ENCODE measurements at places on chromosomes 11 and 22.

- peak; percentile 33 for DNase-seq
Observed at GRCh38 chr22:17057959-17058814, 26.6 kb upstream of the IL17RA start.

DNA sequence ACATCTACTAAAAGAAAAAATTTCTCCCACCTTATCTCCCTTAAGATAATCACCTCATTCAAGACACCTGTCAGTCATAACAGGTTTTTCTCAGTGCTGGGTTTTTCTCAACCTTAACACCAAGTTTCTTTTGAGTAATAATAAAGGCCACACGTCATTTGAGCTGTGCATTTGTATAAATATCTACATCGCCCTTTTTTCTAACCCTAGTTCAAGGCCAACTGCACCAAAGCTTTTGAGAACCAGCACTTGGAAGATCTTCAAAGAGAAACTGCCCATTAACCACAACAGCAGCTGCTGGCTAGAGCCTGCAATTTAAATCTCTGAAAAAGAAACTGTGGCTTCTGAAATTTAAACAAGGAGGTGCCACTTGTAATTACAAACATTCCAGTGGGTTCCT, 6.9 kb downstream of the CADM1 start:
- DNase-seq: no peak

GRCh38 chr11:109062445-109062844, 359.5 kb upstream of the C11orf87 start:
- no peak for DNase-seq

GRCh38 chr22:45843986-45844385, 133.0 kb downstream of the WNT7B start:
- DNase-seq: no peak

- DNase-seq: peak; percentile 65
Observed at GRCh38 chr11:95067039-95067840, 521 bp downstream of the SRSF8 start.
